ENCODE measurements at places on chromosomes 11 and 22.
A peak's percentile ranks its signal among the peaks of the same experiment; 100 is the strongest.

GRCh38 chr11:17314904-17315426, 36.6 kb upstream of the NCR3LG1 start:
- H3K27ac ChIP-seq, result no peak overlapping the region
- no peak overlapping the region for H3K4me3 ChIP-seq
- no peaks in the 10 kb centered on the region for H3K27me3 ChIP-seq
- no peak for DNase-seq
- no peaks in the 10 kb centered on the region for H3K4me1 ChIP-seq

DNA sequence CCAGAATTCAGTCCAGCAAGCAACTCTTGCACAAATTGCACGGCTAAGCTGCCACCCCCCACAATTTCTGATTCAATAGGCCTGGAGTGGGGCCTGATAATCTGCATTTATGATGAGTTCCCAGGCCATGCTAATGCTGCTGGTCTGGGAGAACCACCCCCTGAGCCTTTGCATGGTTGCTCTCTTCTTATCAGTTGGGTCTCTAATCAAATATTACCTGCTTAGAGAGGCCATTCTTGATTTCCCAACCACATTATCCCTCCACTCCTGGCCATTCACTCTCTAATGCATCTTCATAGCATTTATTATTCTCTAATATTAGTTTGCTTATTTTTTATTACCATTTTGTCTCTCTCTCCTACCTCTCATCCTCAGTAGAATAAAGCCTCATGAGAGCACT, 99.5 kb downstream of the NAV2 start:
- H3K4me1 ChIP-seq, result no peaks in the 10 kb centered on the region
- no peaks in the 10 kb centered on the region for H3K36me3 ChIP-seq

- no peaks in the 10 kb centered on the region for H3K27me3 ChIP-seq
- no peak overlapping the region for H3K27ac ChIP-seq
- DNase-seq, result no peak
- peaks cover 89% of the 10 kb centered on the region for H3K36me3 ChIP-seq
Observed at GRCh38 chr11:88307749-88308425, 29.6 kb downstream of the CTSC start.

DNA sequence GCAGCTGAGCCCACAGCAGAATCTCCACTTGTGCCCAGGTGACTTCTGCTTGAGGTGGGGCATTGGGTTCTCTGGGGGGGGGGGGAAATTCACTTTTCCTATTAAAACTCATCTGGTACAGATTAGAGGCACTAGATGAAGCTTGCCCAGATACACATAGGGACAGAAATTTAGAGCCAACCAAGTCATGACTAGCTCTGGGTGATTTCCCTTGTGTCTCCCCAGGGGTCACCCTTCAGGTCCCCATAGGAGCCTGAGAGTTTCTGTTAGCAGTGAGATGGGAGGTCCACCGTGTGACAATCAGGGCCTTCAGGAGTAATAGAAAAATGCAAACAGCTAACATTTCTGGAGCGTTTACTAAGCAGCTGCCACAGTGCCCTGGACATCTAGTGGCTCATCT, 77.0 kb downstream of the NAT10 start:
- no peak for DNase-seq
- no peaks in the 10 kb centered on the region for H3K27me3 ChIP-seq
- H3K27ac ChIP-seq, result no peak overlapping the region
- H3K36me3 ChIP-seq, result no peaks in the 10 kb centered on the region
- H3K4me1 ChIP-seq, result peaks cover 16% of the 10 kb centered on the region

GRCh38 chr11:47271961-47272661, 2.2 kb downstream of the MADD start:
- no peaks in the 10 kb centered on the region for H3K27me3 ChIP-seq
- H3K4me1 ChIP-seq, result peaks cover 44% of the 10 kb centered on the region
- H3K4me3 ChIP-seq, result peak overlapping the region; percentile 29

Data from activated CD4-positive, alpha-beta memory T cell treated with anti-CD3 and anti-CD28 coated beads, Interleukin-2, amount 10 ng/mL, durations not matched to agents 7 days and 5 days (primary cell).